Stimulated activated CD4-positive, alpha-beta T cell treated with anti-CD3 and anti-CD28 coated beads, Interleukin-1b, Interleukin-23, amount 100 ng/mL, for 48 hours (primary cell): ENCODE measurements at places on chromosomes 3 and 15.

DNA sequence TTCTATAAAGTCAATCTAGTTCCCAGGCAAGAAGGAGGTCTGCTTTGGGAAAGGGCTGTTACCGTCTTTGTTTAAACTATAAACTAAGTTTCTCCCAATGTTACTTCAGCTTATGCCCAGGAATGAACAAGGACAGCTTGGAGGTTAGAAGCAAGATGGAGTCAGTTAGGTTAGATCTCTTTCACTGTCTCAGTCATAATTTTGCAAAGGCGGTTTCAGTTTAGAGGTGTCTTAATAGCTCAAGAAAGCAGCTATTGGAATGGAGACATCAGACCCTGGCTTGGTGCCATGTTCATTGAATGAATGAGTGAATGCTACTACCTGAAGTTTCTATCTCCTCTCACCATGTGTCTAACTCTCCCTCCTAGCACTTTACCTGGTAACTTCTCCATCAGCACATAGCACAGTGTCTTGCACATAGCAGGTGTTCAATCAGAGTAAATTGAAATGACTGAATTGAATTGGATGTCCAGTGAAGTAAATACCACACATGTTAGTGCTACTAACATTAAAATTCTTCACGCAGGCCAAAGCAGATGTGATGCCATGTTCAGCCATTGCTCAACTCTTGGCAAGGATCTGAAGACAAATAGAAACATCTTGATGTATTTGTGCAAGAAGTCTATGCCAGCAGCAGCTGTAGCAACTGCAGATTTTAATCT lies 28.2 kb downstream of the CLEC3B start:
- no peak for DNase-seq

- DNase-seq = no peak
These were observed 854.1 kb downstream of the ROBO1 start for GRCh38 chr3:78913711-78914110.

DNA sequence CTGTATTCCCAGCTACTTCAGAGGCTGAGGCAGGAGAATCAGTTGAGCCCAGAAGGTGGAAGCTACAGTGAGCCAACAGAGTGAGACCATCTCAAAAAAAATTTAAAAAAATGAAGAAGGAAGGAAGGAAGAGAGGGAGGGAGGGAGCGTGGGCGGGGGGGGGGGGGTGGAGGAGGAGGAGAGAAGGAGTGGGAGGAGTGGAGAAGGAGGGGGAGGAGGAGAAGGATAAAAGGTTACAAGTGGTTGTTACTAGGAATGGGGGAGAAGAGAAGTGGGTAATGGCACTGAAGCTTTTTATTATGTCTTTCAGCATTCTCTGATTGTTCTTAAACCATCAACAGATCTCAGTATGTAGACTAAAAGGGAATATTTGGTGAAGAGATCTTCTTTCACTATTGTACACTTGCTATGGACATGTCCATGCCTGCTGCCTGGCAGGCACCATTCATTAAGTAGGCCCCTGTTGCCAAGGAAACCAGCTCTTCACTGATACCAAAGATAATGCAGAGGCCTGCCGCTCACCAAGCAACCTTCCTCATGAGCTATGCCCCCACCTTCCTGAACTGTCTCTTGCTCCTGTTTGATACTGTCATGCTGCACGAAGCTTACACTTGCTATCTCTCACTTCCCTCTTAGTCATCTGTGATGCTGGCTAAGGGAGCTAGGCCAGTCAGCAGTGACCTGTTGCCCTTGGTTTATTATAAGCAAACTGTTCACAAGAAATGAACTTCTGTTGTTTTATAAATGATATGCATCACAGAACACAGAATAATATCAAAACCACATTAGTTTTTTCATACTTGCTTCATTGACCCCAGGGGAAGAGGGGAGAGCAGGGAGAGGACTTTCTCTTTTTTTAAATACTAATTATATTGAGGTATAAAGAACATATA lies 23.1 kb downstream of the EPM2AIP1 start:
- DNase-seq = peak; percentile 53

GRCh38 chr3:194488055-194488742 lies 1.4 kb upstream of the ATP13A3 start:
- DNase-seq = no peak

GRCh38 chr3:158709666-158710083 lies 22.6 kb downstream of the RARRES1 start:
- DNase-seq = no peak

GRCh38 chr3:36211652-36211999 lies 168.7 kb upstream of the STAC start:
- DNase-seq = no peak

DNA sequence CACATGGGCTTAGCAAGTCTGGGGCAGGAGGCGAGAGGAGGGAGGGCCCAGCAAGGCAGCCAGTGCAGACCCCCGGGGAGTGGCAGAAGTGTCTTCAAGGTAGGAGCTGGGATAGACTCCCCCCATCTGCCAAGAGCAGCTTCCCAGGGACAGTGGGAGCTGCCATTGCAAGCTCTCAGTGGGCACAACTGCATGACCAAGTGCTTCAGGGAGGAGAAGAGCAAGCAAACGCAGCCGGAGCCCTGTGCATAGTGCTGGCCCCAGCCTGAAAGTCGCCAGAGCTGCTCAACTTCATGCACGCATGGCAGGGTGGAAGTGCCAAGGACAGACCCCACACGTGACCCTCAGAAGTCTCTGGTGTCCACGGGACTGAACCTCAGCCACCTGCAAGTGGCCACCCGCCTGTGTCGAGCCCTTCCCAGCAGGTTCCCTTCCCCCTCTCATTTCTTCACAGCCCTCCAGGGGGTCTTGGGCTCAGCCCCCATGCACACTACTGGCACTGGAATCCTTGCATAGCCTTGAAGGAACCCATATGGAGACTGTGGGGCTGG lies 89.4 kb downstream of the PLXNA1 start:
- DNase-seq = no peak

- DNase-seq = no peak
These were observed 156.9 kb downstream of the SUCNR1 start for GRCh38 chr3:152030320-152030719.
